Stimulated activated CD8-positive, alpha-beta memory T cell treated with anti-CD3 and anti-CD28 coated beads, Interleukin-4, amount 100 ng/mL, for 1 hour (primary cell): ENCODE measurements at places on chromosomes 12 and 14.

- no peak for DNase-seq
Measured at GRCh38 chr12:2673966-2674810, 120.6 kb upstream of the FKBP4 start.

- DNase-seq = no peak
Measured at GRCh38 chr12:12927211-12928079, 24.5 kb downstream of the GPRC5D start.

- no peak for DNase-seq
Measured at GRCh38 chr12:61490526-61491498, 769.4 kb upstream of the USP15 start.

- no peak for DNase-seq
Measured at GRCh38 chr12:54030442-54030801, 2.2 kb downstream of the HOXC6 start.

DNA sequence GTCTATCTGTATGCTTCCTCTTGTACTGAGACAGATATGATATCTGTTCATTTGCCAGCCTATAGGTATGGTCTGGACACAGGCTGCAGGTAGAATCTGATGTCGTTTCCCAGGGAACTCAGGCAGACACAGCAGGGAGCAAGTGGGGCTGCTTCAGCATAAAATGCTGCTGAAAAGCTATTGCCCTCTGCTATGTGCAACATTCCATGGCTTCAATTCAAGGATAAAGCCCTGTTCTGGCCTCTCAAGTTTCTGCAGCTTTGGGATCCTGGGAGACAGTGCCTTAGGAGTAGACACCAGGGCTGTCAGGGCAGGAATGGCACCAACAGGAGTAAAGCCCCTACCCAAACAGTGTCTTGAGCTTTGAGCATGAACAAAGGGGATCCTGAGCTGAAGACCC is 173.5 kb downstream of the SLC41A2 start:
- DNase-seq = no peak

GRCh38 chr14:73714656-73715081 is 485 bp upstream of the PNMA1 start:
- no peak for DNase-seq

GRCh38 chr14:61561657-61562276 is 133.5 kb upstream of the HIF1A start:
- no peak for DNase-seq
